ENCODE measurements at places on chromosomes 2 and 18.
A peak's percentile ranks its signal among the peaks of the same experiment; 100 is the strongest.

- DNase-seq = no peak
These were observed 156.7 kb downstream of the KLHL29 start for GRCh38 chr2:23541503-23542229.

DNA sequence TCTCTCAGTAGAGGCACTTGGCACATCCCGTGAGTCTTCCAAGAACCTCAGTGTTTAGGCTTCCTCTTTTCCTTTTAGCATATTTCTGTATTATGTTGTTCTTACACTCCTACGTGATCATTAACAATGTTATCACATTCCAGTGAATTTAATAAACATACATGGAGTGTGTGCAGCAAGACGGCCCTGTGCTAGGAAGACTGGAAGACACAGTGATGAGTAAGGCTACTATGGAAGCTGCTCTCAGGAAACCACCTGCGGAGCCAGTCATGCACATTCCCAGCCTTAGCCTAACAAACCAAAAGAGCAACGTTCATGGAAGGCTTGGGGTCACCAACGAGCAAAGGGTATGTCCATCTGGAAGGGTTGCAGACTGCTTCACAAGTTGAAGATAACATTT is 103.4 kb downstream of the ETAA1 start:
- DNase-seq = no peak

- DNase-seq = no peak
These were observed 31.9 kb downstream of the PSTPIP2 start for GRCh38 chr18:46040033-46040746.

DNA sequence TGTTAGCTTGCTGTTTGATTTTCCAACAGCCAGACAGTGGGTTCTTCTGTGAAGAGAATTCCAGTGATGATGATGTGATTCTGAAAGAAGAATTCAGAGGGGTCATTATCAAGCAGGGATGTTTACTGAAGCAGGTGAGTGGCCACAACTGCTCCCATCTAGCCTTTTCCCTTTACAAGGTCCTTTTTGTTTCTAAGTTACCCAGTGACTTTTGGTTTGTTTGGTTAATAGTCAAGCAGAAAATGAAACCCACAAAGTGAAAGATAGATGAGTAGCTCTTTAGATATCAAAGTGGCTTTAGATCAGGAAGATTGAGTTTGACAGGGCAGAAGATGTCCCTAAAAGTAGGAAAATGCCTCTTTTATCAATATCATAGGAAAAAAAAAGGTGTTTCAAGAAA is 23.3 kb downstream of the PLEK start:
- no peak for DNase-seq

GRCh38 chr2:112168422-112169124 is 30.4 kb downstream of the FBLN7 start:
- no peak for DNase-seq

DNA sequence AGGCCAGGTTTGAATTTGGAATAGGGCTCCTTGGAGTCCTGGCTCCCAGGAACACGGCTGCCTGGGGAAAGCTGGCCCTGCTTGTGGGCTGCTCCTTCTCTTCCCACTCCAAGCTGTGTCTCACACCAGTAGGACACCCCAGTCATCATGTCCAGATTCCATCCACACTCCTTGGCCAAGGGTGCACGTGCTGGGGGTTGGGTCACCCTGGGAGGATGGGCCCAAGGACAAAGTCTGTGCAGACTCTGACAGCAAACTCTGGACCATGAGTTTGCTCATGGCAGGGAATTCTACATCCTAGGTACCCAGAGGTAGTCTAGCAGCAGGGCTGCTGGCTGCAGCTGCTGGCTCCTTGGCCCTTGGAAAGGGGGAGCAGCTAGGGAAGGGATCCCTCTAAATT is 102.4 kb upstream of the EPAS1 start:
- no peak for DNase-seq

DNA sequence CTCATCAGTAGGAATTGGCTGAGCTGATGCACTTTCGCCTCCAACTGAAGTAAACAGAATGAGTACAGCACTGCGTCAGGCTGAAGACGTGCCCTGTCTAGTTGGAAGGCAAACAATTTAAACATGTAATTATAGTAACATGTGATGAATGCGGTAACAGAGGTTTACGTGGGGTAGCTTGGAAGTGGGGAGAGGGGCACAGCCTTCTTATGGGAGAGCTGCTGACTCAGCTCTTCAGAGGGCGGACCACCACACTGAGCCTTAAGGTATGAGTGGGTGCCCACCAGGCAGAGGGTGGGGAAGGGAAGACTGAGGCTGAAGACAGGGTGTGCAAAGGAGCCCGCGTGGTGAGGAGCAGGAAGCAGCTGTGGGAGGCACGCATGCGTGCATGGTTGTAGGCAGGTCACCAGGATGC is 6.2 kb upstream of the EHD3 start:
- no peak for DNase-seq

GRCh38 chr2:42928161-42928691 is 135.8 kb upstream of the HAAO start:
- no peak for DNase-seq

GRCh38 chr2:41199334-41199733 is 747.4 kb upstream of the SLC8A1 start:
- DNase-seq = no peak

DNA sequence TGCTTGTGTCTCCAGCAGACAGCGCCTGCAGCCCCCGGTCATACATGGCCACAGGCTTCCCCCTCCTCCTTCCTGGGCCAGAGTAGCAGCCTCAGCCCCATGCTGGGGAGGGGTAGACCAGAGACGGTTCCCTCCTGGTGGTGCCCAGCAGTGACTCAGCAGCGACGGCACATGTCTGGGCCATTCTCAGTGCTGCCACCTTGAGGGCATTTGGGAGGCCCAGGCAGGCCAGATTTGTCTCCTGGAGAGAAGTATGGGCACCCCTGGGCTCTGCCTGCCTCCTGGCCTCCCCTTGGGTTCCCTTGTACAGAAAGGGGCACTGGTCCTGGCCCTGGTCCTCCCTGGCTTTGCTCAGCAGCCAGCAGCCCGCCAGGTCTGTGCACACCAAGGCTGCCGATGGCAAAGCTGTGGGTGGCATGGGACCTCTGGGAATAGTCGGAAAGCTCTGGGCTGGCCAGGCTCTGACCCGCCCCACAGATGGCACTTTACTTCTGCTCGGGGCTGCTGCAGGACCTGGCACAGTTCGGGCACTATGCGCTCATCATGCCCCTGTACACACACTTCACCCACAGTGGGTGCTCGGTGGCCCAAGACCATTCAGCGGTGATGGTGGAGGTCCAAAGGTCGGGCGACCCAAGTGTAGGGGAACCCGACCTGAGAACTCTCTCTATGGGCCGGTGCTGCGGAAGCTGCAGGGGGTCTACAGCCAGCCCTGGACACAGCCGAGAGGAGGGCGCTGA is 11.4 kb upstream of the ALPI start:
- peak; percentile 58 for DNase-seq

DNA sequence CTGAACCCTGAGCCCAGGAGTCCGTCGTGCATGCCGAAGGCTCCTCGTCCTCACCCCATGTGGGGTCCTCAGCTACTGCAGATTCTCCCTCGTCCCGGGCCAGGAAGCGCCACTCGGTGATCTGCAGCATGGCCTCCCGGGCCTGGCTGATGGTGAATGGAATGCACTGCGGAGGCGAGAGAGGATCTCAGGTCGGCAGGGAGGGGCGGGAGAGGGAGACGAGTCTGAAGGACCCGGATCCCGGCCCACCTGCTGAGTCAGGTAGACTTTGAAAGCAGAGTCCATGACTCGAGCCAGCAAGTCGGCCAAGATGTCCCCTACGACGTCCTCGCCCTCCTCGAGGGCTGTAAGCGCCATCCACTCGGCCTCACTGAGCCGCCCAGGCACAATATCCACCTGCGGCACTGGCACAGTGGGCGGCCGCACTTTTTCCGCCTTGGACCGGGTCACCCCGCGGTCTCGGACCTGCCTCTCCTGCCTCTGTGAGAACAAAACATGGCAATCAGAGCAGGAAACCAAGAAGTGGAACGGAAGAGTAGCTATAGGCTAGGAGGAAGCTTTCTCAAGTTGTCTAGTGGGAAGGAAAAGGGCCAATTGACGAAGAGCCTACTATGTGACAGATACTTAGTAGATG is 5.5 kb downstream of the C2orf81 start:
- no peak for DNase-seq

DNA sequence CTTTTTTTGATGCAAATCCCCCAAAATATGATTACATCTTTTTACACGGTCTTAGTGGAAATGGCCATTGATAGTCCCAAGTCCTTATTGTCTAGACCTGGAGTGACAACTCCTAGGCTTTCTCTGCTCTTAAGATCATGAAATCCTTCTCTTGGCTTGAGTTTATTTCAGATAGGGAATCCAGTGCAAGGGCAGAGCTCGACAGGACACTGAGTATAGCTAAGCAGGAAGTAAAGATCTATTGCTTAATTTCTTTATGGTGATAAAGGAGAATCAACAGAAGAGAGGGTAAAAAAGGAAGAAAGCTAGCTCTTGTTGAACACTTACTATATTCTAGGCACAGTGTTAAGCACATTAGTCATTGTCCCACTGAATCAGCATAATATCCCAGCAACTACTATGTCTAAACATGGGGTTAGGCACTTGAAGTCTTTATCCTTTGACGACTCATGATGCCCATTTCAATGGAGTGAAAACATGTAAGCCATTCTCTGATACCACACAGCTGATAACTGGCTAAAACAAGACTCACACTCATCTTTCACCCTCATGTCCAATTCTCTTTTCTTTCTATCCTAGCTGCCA is 74.1 kb upstream of the LRATD1 start:
- DNase-seq = no peak

DNA sequence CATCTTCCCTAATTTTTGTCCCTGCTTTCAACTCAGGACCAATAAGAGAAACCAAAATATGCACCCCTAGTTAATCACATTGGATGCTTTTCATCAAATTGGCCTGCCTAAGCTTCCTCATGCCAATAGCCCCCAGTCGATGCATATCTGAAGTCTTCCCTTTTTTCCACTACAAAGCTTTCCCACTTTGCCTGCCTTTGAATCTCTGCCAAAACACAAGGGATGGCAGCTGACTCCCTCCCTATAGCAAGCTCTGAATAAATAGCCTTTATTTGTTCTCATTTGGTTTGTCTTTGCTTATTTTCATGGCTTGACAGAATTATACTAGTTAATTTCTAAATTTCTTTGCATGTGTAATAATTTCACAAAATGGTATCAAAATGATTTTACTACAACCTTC is 621.2 kb downstream of the MBD2 start:
- no peak for DNase-seq

- no peak for DNase-seq
These were observed 91.1 kb upstream of the NOL4 start for GRCh38 chr18:34315591-34316352.

DNA sequence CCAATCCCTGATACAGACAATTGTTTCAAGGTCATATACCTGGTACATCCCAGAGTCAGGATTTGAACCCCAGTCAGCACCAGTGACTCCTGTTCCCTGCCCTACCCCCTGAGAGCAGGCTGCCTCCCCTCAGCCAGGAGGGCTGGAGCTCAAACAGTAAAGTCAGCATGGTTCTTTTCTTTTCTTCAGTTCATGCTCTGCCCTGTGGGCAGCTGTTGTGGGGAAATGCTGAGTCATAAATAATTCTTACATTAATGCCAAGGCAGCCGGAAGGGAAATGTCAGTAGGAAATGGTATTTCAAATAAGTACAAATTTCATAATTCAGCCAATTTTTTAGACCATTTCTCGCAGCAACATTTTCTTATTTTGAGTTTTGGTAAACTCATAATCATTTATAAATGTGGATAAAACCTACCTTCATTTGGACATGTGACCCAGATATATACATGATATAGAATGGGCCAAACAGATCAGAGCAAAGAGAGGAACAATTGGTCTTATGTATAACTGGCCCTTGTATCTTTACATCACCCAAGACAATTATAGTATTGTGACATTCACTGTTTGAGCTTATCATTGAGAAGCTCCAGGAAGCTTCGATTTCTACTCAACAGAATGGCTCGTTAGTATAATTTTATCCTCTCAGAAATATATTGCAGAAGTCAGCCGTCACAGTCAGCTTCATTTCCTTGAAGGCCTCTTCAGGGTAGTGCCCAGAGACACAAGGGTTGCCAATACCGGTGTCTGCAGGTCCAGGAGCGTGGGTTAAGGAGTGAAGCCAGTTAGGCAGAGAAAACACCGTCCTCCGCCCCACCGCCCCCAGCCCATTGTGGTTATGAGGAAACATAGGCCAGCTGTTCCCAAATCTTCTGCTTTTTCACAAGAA is 28.0 kb upstream of the SCYGR1 start:
- DNase-seq = no peak

DNA sequence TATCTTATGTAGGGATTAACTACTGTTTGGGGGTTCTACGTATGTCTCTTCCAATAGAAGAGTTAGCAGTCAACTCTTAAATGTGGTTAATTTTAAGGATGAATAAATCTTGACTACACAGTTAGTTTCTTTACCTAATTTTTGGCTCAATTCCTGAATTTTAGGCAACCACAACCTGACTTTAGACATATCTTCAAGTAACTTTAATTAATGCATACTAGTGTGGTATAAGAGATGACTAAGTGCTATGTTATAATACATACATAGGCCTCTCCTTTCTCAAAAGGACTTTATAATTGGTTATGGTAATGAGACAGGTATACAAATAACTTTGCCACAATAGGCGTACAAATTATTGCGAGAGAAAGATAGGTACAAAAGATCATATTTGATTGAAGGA is 312.0 kb downstream of the IRS1 start:
- no peak for DNase-seq

DNA sequence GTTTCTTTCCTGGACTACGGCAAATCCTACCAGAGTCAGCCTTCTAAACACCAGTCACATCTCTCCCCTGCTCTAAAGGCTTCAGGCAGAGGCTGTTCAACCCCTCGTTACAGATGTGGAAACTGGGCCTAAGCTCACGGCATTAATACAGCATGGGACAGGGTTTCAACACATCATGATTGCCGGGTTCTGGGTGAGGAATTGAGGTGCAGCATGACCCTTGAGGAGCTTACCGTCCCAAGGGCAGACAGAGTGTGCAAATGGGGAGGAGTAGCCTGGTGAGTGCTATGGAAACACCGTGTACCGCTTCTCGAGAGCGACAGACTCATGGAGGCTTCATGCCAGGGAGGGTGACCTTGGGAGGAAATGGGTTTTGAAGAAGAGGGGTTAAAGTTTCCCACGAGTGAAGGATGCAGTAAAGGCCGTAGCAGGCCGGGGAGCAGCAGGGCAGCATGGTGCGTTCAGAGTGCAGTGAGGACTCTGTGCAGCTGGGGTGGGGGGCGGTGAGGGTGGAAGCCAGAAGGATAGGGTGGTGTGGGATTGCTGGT is 51.1 kb downstream of the TGOLN2 start:
- no peak for DNase-seq

DNA sequence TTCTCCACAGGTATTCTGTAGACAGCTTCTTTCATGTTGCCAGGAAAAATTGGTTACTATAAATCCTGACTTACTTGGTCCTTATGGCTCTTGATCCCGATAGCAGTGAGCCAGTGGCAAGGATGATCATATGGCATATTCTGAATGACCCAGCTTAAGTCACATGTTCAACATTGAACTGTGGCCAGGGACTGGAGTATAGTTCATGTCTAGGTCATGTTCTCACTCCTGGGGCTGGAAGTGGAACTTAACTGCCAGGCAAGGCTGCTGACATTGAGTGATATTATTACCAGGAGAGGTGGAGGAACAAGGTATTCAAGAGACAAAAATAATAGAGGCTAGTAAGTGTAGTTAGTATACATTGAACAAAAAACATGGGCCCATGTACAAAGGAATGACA is 26.2 kb downstream of the R3HDM1 start:
- no peak for DNase-seq
